Psoas muscle (tissue), 8 donors: ENCODE measurements at places on chromosomes 1 and 21. TPM values are rescaled to one million over a fixed set of nuclear protein-coding genes. Genes with fewer than 3 reads are reported as not detected.
A peak's percentile ranks its signal among the peaks of the same experiment; 100 is the strongest.

The PIK3CD gene
- 1.7 TPM for total RNA-seq

The GJB3 gene
- not detected for total RNA-seq

The GPR37L1 gene
- not detected for total RNA-seq

The TRIM67 gene
- not detected for total RNA-seq

The POU3F1 gene
- total RNA-seq = 0.14 TPM

The CELSR2 gene
- total RNA-seq = 5.7 TPM

The RAB3B gene
- 0.04 TPM for total RNA-seq

The AMPD1 gene
- total RNA-seq = 73.4 TPM

The PLEKHG5 gene
- 3.1 TPM for total RNA-seq

The TMPRSS2 gene
- total RNA-seq = 0.10 TPM

The MAN1C1 gene
- total RNA-seq = 6.7 TPM

The OR2T29 gene
- total RNA-seq = not detected

The OR2L13 gene
- not detected for total RNA-seq

The GBP3 gene
- 2.3 TPM for total RNA-seq

The PBX1 gene
- 59.3 TPM for total RNA-seq

The LMNA gene
- total RNA-seq = 289 TPM

- DNase-seq = no peak
These were observed 54.7 kb upstream of the CNN3 start for GRCh38 chr1:94981575-94981973.

GRCh38 chr1:243927381-243927780, 77.3 kb upstream of the AKT3 start:
- no peak for DNase-seq

DNA sequence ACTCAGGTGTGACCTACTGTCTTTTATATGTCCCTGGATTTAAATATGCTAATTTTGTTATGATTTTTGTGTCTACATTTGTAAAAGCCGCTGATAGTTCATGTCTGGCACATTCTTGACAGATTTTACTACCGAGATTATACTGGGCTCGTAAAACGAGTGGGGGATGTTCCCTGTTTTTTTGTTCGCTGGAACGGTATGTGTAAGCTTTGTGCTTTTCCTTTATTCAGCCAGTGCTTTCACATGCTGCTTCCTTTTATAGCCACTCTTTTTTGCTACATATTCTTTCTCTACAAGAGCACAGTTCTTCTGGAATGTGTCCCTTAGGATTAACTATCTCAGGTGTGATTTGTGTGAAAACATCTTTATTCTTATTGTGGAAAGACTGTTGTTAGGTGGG, 46.6 kb downstream of the ADARB1 start:
- DNase-seq = no peak

- DNase-seq = no peak
These were observed 2.8 kb downstream of the RPS8 start for GRCh38 chr1:44777969-44778635.

- no peak for DNase-seq
These were observed 138.4 kb downstream of the HIVEP3 start for GRCh38 chr1:41780322-41780721.

DNA sequence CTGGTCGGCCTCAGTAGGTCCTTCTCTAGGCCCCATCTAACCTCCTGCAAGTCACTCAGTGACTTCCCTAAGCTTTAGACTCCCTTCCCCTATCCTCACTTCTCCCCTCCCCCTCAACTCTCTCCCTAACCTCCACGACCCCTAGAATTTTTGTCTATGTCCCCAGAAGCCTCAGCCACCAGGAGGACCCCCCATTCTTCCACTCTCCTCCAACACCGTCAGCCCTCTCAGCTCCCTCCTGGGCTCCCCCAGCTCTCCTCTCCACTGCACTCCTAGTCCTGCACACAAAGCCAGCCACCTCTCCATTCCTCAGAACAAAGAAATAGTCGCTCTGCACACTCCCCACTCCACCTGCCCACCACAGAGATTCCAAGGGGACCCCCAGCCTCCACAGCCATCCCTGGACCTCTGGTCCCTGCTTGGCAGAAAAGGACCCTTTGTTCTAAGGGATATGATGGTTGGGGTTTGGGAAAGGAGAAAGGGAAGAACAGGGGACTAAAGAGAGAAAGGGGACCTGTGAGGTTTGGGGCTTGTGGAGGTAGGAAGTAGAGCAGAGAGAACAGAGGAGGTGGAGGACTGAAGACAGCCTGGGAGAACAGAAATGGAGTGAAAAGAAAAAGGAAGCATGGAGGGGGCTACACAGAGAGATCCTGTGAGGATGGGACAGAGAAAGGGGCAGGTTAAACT, 2.8 kb downstream of the ARHGEF2 start:
- DNase-seq = no peak

DNA sequence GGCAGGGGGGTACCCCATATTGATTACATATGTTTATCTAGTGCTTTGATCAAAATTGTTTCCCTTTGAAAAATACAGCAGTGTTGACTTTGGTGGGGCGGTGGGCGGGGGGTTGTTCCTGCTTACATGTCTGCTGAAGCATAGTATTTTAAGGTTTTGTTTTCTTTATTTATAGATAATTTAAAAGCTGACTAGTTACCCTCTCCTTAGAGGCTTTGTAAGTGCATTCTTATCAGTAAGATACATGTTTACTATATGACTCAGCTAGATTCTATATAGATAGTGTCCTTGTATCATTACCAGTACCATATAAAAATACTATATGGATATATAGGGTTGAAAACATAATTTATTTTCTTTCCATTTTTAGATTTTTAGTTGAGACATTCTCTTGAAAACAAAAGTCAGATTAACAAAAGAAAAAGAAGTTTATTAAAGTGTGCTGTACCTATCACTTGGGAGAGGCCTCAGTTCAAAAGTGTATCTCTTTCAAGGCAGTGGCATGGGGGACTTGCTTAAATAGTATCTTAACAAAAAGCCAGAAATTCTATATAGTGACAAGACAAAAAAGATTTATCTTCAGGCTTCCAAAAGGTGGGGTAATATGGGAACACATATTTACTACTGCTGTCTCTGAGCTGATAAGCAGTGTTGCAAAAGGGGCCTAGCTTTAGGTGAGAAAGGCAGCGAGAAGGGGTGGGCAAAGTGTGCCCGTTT, 79.0 kb downstream of the HS2ST1 start:
- no peak for DNase-seq

DNA sequence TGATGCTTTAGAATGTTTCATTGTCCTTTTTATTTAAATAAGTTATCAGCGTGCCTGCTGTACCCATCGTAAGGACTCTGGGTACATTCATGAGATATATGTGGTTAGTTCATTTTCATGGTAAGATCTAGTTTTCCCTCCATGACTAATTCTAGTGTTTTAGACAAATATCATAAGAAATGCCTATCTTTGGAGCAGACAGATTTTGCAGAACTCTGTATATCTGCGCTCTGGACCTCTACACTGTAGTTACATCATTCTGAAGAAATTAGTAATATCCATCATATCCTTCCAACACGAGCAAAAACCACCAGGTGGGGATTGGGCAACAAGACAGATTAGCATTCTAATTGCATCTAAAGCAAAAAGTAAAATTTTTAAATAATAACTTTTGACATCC, 499.2 kb downstream of the SETD4 start:
- DNase-seq = no peak

GRCh38 chr1:115252585-115252984, 85.5 kb downstream of the NGF start:
- no peak for DNase-seq

- DNase-seq = no peak
These were observed 214.5 kb downstream of the SMYD3 start for GRCh38 chr1:246292571-246292970.

DNA sequence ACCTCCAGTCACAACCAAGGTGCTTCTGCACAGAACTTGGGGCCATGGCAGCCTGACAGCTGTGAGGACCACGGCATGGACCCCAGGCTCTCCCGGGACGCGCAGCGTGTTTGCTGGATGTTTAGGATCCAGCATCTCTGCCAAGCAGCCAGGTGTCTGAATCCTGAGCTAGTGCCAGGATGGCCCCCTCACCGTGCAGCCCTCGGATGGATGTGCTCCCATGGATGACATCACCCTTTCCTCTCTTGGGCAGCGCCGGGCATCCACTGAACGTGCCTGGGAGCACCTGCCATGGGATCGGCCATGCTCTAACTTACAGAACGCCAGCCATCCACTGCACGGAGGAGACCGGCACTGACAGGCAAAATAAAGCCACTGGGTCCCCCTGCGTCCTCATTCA, 53.9 kb downstream of the PRDM15 start:
- no peak for DNase-seq

GRCh38 chr1:102834688-102835320, 273.5 kb downstream of the COL11A1 start:
- no peak for DNase-seq

- no peak for DNase-seq
These were observed 163.3 kb downstream of the ETS2 start for GRCh38 chr21:38968887-38969543.

DNA sequence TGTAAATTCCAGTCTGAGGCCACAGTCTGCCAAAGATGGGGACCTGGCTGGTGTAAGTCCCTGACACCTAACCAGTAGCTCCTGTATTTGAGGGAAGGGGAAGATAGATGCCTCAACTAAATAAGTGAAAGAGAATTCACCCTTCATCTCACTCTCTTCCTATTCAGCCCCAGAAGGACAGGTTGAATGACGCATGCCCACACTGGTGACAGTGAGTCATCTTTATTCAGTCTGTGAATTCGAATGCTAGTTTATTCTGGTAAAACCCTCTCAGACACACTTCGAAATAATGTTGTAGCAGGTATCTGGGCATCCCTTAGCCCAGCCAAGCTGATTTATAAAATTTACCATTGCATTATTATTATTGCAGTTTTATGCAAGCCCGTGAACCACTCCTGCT, 617.0 kb upstream of the PRMT6 start:
- no peak for DNase-seq

GRCh38 chr1:233107130-233107660, 156.8 kb downstream of the NTPCR start:
- DNase-seq = no peak

DNA sequence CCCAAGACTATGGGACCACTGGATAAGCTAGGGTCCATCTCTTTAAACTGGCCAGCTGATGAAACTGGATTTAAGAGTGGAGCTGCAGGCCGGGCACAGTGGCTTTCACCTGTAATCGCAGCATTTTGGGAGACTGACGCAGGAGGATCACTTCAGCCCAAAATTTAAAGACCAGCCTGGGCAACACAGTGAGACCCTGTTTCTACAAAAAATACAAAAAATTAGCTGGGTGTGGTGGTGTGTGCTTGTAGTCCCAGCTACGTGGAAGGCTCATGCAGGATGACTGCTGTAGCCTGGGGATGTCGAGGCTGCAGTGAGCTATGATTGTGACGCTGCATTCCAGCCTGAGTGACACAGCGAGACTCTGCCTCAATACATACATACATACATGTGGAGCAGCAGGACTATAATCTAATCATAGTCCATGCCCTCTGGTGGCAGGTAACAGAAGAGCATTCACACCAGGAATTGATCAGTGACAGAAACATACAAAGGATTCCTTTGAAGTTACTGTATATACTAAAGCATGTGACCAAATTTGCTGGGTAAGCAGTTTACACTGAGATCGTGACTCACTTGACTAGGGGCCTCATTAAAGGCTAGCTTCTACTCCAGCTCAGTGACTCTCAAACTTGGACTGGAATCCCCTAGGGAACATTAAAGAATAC, 101.5 kb upstream of the SLFNL1 start:
- no peak for DNase-seq

DNA sequence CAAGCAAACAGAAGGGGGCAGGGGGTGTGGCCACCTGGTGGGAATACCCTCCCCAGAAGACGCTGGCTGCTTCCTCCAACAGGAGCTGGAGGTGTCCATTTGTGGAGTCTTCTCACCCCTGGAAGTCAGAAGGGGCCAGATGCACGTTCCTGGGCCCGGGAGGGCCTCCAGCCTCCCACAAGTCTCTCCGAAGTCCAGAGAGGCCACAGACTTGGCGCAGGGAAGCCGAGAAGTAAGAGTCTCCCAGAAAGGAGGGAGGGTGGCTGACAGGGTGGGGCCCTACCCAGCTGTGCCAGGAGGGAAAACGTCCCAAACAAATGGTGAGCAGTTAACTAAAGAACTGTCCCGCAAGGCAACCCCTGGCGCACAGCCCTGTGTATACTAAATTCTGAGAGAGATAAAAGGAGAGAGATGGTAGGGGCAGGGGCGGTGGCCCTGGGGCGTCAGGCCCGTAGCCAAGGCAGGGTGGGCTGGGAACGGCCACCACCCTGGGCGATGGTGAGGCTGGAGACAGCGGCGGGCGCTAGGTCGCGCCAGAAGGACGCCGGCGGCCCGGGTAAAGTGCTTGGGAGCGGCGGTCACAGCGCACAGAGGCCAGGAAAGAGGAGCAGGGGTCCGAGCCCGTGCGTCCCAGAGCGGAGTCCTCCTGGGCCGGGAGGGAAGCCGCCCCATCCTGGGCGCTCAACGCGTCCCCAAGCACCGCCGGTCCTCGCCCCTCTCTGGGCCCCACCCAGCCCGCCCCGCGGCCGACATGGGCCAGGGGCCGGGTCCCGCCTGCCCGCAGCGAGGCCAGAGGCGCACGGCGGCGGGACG, 1.2 kb downstream of the CHD5 start:
- DNase-seq = no peak

GRCh38 chr1:111778541-111779051, 22.9 kb downstream of the DDX20 start:
- DNase-seq = no peak

GRCh38 chr21:26557106-26557505, 16.0 kb downstream of the CYYR1 start:
- no peak for DNase-seq

GRCh38 chr1:55069280-55069679, 29.9 kb downstream of the PCSK9 start:
- DNase-seq = no peak

DNA sequence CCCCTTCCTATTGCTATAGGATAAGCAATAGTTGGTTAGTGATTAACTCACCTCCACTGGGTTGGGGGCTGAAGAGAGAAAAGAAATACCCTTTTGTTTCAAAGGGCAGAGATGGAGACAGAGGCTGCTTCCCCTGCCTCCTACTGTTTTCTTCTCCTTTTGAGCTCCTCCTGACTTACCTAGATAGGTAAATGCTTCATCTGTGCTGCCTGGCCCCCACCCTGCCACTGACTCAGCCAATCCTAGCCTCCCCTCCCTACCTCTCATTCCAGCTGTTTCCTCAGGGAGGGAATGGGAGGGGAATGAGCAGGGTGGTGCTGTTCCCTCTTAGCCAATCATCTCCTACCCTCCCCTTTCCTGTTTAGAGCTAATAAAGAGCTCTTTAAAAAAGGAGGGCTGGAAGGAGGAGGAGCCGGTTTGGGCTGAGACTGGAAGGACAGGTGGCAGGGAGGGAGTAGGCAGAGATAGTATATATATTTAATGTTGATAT, at the start of gene C1orf116:
Gene C1orf116, minus strand, starts transcription at position 229 of the 490 bp plus-strand sequence. CDS start 5,158 bp downstream, outside the sequence.
- no peak for DNase-seq

DNA sequence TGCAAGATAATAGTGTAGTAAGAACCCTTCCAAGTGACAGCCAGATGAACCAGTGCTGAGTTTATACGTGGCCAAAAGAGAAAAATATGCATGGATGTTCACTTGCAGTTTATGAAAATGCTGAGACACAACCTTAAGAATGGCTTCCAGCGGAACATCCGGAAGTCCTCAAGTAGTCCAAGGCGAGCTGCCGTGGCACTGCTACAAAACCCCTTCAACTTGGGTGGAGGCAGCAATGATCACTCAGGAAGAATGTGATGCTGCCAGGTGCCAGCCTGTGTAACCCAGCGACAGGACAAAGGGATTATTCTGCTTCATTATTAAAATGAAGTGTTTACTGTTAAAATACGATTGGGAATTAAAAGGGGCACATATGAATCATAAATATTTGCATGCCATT, 179.6 kb downstream of the RUNX1 start:
- DNase-seq = no peak

GRCh38 chr1:11653101-11653860, 948 bp downstream of the FBXO2 start:
- DNase-seq = no peak

- DNase-seq = peak; percentile 33
These were observed 36.0 kb downstream of the GPR3 start for GRCh38 chr1:27428316-27429028.
